Large intestine (tissue), 12 donors: ENCODE measurements at places on chromosomes 4 and X.

- no peak for DNase-seq
Measured at GRCh38 chr4:113781439-113782040, 20.0 kb upstream of the CAMK2D start.

GRCh38 chr4:11365039-11365438 lies 63.7 kb downstream of the HS3ST1 start:
- no peak for DNase-seq

- DNase-seq, result no peak
Measured at GRCh38 chr4:169397762-169398161, 127.0 kb upstream of the SH3RF1 start.

DNA sequence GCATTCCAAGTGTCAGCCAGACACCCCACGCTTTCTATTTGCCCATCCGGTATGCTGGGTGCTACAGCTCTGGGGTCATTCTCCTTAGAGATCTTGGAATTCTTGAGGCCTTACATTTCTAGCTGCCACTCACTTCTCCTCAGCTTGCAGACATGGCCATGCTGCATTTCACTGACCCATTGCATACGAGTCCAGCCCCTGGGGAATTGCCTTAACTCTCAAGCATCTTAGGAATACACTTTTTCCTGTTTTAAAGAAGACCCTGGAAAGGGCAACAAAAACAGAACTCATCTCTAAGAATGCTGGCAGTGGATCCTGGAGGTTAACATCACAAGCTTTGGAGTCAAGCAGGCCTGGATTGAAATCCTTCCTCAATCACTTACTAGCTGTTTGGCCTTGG lies 122.0 kb upstream of the LNX1 start:
- no peak for DNase-seq

DNA sequence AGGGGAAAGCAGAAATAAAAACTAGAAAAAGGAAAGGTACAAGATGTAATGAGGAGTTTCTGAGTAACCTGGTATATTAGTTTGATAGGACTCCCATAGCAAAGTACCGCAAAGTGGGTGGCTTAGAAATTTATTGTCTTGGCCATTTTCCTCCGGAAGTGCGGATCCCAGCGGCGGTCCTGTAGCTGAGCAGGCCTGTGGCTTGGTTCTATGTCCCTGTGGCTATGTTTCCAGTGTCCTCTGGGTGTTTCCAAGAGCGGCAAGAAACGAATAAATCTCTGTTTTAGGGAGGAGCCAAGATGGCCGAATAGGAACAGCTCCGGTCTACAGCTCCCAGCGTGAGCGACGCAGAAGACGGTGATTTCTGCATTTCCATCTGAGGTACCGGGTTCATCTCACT lies 44.0 kb upstream of the LDB2 start:
- DNase-seq, result no peak
